ENCODE measurements at places on chromosomes 3 and 15. TPM values are rescaled to one million over a fixed set of nuclear protein-coding genes. Genes with fewer than 3 reads are reported as not detected.

Gene EFHB
- total RNA-seq = not detected

Gene PIGZ
- total RNA-seq = 1.8 TPM

DNA sequence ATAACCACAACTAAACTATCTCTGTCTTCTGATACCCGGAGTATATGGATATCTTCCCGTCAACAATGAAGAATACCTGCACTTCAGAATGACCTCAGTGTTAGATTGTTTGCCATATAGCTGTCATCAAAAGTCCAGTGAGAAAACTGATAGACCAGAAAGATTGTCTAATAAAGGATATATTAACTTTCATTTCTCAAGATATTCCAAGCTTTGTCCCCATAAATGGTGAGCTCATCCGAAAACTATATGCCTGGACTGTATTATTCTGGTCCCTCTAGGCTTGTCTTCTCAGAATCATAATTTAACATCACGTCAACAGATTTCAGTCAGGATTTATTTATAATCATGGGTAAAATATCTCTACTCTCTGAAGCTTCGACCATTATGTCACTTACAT is 100.5 kb downstream of the ATP8B4 start:
- DNase-seq = no peak

DNA sequence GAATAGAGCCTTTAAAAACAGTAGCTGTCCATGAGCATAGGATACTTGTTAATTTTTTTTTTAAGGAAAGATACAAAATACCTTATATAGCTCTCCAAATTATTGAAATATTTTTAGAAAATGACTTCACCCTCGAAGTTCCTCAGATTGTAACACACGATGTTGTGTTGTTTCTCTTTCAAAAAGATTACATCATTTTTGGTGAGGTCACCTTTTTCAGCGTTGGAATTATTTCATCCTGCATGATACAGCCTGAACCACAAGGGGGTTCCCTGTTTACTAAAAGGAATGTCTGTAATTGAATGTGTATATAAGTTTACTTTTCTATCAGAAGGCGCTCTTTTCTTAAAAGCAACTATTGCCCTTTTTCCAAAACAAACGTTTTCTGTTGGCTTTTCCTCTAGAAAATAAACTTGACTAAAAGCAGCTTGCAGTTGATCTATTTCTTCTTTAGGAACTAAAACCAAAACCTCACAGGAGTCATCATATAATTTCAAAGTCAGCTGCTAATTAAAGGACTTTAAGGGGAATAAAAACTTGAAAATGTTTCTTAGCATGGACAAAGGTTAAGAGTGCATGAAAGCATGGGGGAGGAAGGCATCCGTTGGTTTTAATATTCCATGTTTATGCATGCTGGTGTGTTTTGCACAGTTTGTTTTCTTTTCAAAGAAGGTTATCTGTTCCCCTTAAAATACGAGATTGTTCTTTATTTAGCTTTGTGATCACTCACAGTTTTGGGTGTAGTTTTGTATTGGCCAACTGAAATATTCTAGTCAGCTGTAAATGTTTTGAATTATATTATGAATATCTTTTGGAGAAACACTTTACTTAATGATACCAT is 29.4 kb downstream of the LYSMD4 start:
- no peak for DNase-seq

DNA sequence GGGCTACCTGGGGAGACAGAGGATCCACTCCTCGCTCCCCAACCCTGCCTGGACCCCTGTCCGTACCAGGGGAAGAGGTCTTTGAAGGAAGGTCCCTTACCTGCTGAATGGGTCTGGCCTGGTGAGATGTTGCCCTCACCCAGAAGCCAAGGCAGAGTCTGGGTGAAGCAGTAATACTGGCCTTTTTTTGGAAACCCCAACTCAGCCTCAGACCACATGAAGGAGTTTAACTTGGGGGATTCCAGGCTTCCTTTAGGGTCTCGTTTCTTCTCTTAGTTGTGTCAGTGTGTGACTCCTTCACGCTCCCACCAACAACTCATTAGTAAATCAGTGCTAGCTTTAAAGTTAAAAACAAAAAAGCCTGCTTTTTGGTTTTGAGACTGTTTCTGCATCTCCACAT is 45.6 kb downstream of the RTP1 start:
- DNase-seq = no peak

- DNase-seq = no peak
Measured at GRCh38 chr3:155178810-155179436, 98.8 kb downstream of the MME start.

DNA sequence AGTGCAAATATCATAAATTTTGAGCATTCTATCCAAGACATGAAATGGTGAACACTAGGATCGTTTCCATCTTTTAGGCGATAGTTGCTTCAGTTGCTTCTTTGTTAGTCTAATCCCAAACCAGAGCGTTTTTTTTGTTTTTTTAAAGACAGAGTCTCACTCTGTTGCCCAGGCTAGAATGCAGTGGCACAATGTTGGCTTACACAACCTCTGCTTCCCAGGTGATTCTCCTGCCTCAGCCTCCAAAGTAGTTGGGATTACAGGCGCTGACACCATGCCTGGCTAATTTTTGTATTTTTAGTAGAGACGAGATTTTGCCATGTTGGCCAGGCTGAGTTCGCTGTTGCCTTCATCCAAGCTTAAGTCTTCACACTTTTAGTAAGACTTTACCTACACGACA is 265.3 kb downstream of the SHQ1 start:
- no peak for DNase-seq

GRCh38 chr3:140205598-140205997 is 270.6 kb downstream of the CLSTN2 start:
- DNase-seq = no peak

- no peak for DNase-seq
Measured at GRCh38 chr3:3346556-3346955, 167.1 kb upstream of the CRBN start.

GRCh38 chr3:46860017-46860809 is 3.0 kb downstream of the MYL3 start:
- DNase-seq = peak; percentile 15

GRCh38 chr3:135699741-135700140 is 265.8 kb upstream of the PPP2R3A start:
- DNase-seq = no peak

DNA sequence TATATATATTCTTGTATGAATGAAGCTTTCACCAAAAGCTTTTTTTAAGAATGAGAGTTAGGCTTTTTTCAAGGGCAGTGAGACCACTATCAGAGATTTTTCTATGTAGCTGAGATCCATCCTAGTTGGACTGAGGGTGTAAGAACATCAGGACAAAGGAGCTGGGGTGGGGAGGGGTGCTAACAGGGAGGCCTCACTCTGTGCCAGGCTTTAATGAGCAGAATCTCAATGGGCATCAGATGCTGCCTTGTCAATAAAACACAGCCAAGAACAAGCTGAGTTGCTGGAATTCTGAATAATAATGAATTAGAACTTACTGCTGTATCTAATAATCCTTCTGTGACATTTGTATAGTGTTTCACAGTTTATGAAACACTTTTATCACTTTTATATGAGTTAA is 41.4 kb upstream of the USP3 start:
- DNase-seq = no peak

GRCh38 chr3:37897763-37898162 is 36.1 kb downstream of the CTDSPL start:
- DNase-seq = no peak

- DNase-seq = no peak
Measured at GRCh38 chr15:40234783-40235182, 4.1 kb upstream of the PAK6 start.

Gene PPP2R3A
- 0.11 TPM for total RNA-seq
